ENCODE measurements at places on chromosomes 3 and 15. TPM values are rescaled to one million over a fixed set of nuclear protein-coding genes. Genes with fewer than 3 reads are reported as not detected.

Gene SCN5A
- 11.4 TPM for total RNA-seq

Gene INKA1
- total RNA-seq = 1.8 TPM

Gene UCN2
- not detected for total RNA-seq

Gene PPARG
- total RNA-seq = 0.27 TPM

Gene RYR3
- 3.4 TPM for total RNA-seq

Gene ACKR2
- total RNA-seq = 0.09 TPM

Gene SAMMSON
- not detected for total RNA-seq

Gene POPDC2
- 0.19 TPM for total RNA-seq

Gene FANCI
- 115 TPM for total RNA-seq

Gene RCN2
- total RNA-seq = 137 TPM

Gene AADACL2
- not detected for total RNA-seq

Gene ZKSCAN7
- 8.5 TPM for total RNA-seq

Gene SPSB4
- 17.2 TPM for total RNA-seq

GRCh38 chr3:178318941-178319816 lies 217.1 kb upstream of the KCNMB2 start:
- no peak for DNase-seq

- no peak for DNase-seq
Observed at GRCh38 chr15:81323559-81323943, 390 bp downstream of the STARD5 start.

- no peak for DNase-seq
Observed at GRCh38 chr15:55734641-55735040, 8.3 kb downstream of the PRTG start.

GRCh38 chr3:52247409-52248164 lies 2.0 kb downstream of the PPM1M start:
- DNase-seq = no peak

GRCh38 chr3:111538111-111538510 lies 3.9 kb upstream of the CD96 start:
- no peak for DNase-seq

GRCh38 chr3:108936924-108937689 lies 16.6 kb downstream of the GUCA1C start:
- DNase-seq = no peak

GRCh38 chr3:141331377-141332318 lies 36.7 kb upstream of the ZBTB38 start:
- no peak for DNase-seq

DNA sequence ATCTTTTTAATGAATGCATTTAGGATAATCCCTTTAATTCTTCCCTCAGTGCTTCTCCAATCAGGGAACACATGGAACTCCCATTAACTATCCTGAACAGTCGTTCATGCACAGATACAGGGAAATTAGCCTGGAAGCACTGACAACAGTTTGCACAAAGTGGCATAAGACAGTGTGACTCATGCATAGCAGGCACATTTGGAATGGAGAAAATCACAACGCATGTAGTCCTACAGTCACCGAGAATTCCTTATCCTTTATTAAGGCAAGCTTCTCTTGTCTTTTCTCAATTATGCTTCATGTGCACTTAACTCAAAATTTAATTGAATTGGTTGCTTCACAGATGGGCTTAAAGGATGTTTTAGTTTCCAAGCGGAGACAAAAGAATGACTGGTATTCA lies 155.0 kb upstream of the CRBN start:
- no peak for DNase-seq

GRCh38 chr3:146550743-146551510 lies 6.5 kb upstream of the PLSCR1 start:
- DNase-seq = no peak

DNA sequence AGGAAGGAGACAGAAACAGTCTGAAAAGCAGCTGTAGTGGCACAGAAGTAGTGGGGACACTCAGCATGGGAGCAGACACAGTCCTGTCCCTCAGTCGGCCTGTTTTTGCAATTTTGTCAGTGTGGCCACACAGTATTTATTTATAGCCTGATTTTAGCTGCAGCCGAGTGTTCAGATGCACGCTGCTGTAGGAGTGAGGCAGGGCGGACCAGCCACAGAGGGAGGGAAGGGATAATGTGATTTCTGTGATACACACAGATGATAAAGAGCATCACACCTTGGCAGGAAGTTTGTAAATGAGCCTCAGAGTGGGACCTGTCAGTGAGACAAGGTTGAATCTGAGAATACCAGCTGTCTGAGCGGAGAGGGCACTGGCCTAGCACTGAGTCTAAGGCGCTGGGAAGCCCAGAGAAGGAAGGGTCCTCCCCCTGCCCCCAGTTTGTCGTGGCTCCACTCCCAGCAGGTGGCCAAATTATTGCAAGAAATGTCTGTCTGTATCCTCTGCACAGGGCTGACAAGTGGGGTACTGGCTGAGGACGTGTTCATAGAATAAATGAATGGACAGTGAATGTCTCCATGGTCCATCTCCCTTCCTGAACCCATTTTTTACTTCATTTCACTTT lies 3.8 kb downstream of the PSTPIP1 start:
- DNase-seq = no peak

GRCh38 chr3:56970461-56970879 lies 90.0 kb upstream of the SPATA12 start:
- no peak for DNase-seq

GRCh38 chr15:67456677-67457529 lies 64.0 kb upstream of the C15orf61 start:
- DNase-seq = peak; percentile 96

DNA sequence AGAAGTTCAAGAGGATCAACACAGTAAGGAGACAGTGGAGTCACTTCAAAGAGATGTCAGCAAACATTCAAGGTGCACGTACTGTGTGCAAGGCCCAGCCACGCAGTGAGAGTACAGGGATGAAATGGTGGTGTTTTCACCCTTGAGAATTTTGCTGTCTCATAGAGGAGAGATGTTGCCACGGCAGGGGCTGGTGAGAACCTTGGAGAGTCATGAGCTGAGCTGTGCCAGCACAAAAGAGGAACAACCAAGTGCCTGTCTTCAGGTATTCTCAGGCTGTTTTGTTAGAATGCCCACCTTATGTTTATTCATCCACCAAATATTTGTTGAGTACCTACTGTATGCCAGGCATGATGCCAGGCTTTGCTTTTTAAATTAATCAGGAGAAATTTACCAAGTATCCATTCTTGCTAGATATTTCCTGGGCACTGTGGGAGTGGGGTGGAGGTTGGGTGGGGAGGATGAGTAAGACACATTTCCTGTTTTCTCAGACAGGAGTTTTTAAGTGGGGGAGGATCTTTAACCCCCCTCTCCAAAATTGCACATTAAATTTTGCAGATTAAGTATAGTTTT lies 72.6 kb downstream of the SLC6A11 start:
- DNase-seq = no peak

DNA sequence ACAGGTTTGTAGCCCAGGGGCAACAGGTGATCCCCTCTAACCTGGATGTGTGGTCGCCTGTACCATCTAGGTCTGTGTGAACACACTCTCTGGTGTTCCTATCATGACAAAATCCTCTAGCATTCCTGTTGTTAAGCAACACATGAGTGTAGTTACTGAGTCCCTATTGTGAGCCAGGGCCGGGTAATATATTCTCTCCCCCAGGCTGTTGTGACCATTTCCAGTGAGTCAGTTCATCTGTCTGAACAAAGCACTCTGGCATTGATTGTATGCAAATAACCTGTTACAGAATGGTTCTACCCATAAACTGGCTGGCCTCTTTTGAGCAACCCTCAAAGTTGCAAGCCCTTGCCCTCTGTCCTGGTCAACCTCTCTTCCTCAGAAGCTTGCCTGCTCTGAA lies 2.6 kb upstream of the FLNB start:
- no peak for DNase-seq

DNA sequence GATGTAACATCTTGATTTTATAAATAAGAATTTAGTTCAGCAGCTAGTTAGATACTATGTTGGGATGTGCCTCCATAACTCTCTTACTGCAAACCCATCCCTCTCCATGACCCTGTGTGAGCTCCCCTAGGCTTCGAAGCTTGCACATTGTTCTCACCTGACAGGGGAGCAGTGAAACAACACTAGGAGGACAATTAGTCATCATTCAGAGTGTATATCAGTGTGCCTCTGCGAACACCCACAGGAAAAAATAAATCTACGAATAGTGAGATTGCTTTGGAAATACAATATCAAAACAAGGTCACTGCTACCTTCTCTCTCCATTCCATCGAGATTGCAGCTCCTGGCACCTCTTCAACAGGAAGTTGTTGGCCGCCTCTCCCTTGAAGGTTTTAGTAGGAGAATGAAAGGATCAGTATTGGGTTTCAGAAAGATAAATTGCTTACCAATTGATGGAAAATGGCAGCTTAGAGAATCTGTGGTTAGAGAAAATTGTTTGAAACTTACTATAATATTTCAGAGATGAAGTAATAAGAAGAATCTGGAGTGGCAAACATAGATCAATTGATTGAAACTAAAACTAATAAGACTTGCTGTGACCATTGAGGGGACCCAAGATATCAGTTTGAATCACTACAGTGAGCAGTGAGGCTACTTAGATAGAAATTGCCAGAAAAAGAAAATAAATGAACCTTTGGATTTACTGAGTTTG lies 103.2 kb downstream of the CHL1 start:
- DNase-seq = no peak

DNA sequence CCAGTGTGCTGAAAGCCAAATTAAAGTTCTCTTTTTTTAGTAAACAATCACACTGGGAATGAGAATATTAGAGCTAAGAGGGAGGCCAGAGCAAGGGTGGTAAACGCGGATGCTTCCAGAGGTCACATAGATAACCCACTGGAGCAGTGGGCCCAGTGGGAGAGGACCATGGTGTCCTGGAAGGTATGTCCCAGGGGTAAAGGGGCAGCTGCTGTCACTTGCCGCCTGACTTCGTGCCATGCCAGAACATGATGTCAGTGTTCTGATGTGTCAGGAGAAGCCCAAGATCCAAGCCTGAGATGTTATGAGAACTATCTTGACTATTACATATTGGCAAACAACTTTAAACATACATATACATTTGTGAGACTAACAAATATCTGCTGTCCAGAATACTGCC lies 211.9 kb upstream of the IL12A start:
- no peak for DNase-seq

DNA sequence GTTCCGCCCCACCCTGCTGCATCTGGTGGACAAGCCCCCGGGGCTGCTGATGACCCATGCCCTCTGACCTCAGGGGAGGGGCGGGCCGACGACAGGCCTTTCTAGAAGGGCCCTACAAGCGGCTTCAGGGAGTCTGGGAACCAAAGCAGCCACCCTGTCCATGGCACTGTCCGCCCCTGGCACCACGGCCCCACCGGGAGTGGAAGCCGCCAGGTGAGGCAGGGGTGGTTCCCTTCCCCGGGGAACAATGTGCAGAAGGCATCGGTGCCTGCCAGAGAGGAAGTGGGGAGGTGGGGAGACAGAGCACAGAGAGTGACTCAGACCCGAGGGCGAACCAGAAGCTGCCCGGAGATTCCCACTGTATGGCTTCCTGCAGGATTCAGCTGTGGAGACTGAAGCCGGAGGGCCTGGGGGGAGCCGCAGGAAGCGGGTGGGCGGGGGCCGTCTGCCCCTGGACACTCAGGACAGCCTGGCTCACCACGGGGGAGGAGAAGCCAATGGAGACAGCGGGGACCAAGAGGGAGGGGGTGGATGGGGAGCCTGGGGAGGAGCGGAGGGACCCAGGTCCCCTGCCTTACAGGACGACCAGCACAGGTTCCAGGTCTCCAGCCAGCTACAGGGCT lies 134.0 kb downstream of the TPRA1 start:
- no peak for DNase-seq

GRCh38 chr3:44237665-44238064 lies 4.0 kb upstream of the TOPAZ1 start:
- no peak for DNase-seq

GRCh38 chr3:72380193-72380592 lies 468.1 kb downstream of the SHQ1 start:
- DNase-seq = no peak
